GM06990 (cell line): ENCODE measurements at places on chromosomes 4 and X.

GRCh38 chr4:128810331-128810870 lies 901 bp downstream of the JADE1 start:
- peak; percentile 41 for DNase-seq

DNA sequence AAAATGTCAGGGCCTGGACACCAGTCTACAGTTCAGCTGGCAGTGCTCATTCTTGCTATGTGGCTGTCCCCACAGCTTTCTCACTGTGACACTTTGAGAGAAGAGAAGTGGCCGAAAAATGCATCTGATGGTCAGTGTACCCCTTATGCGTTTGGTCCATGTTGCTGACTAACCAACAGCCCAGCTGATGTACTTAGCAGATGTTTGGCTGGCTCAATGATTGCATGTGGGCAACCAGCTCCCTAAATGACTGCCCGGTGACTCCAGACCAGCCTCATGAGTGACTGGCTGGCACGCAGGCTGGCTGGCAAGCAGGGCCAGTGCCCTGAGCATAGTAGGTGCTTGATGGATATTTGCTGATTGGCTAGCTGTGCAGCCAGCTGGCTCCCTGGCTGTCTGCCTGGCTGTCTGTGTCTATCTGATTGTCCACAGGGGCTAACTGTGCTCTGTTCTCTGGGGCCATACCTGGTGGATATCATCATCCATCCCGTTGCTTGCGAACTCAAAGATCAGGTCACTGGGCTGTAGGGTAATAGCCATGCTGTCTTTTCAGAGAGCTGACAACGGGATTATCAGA lies 29.4 kb downstream of the ELF4 start:
- DNase-seq: no peak

GRCh38 chrX:51395810-51396728 lies 63.4 kb downstream of the NUDT10 start:
- DNase-seq: peak; percentile 25

GRCh38 chrX:1031521-1032430 lies 180.7 kb downstream of the CRLF2 start:
- no peak for DNase-seq

DNA sequence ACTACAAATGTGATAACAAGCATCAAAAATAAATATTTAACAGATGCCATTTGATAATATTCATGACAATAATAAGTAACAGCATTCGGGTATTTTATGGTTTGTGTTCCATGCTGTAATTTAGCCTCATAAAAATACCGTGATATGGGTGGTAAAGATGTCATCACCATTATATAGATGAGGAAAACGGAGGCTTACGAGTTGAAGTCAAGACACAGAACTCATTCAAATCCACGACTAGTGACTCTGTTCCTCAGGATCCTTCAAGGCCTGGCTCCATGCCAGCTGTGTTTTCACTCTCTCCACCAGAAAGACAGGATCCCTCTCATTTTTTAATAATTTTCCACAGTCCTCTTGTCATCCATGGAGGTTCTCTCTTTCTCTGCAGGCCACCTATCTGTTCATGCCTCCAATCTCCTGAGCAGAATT lies 94.5 kb downstream of the APBB2 start:
- no peak for DNase-seq

GRCh38 chr4:120796271-120796670 lies 126.3 kb downstream of the PRDM5 start:
- no peak for DNase-seq

GRCh38 chr4:156659983-156660382 lies 311.6 kb downstream of the PDGFC start:
- DNase-seq: no peak

- peak; percentile 59 for DNase-seq
Measured at GRCh38 chr4:1871471-1872021, 353 bp downstream of the NSD2 start.

DNA sequence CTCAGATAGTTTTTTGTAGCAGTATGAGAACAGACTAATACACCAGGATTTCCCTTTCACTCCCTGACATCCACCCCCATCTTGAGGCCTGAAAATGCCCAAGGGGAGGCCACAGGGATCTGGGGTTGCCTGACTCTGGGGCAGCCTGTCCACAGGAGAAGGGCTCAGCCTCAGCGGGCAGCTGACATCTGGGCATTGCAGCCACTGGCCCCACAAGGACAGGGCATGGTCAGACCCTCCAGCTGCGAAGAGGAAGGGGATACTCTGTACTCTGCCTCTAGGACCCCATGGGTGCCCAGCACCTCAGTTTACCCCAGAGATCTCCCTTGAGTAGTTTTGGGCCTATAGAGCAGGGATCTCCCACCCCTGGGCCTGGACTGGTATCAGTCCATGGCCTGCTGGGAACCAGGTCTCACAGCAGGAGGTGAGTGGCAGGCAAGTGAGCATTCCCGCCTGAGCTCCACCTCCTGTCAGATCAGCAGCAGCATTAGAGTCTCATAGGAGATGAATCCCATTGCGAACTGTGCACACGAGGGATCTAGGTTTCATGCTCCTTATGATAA lies 138.9 kb downstream of the HMX1 start:
- DNase-seq: no peak

GRCh38 chr4:11106759-11107158 lies 321.9 kb downstream of the HS3ST1 start:
- no peak for DNase-seq

DNA sequence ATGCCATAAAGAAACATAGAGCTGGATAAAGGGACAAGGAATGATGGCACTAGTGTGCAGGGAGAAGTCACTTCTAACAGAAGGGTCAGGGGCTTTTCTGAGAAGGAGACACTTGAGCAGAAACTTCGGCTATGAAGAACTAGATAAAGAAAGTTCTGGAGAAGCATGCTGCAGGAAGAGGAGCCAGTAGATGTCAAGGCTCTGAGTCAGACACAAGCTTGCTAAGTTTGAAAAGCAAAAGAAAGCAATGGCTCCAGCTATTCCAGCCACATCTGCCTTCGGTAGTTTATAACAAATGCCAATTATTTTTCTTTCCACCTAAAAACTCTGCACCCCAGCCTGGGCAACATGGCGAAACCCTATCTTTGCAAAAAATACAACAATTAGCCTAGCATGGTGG lies 7.5 kb downstream of the NUDT6 start:
- no peak for DNase-seq

DNA sequence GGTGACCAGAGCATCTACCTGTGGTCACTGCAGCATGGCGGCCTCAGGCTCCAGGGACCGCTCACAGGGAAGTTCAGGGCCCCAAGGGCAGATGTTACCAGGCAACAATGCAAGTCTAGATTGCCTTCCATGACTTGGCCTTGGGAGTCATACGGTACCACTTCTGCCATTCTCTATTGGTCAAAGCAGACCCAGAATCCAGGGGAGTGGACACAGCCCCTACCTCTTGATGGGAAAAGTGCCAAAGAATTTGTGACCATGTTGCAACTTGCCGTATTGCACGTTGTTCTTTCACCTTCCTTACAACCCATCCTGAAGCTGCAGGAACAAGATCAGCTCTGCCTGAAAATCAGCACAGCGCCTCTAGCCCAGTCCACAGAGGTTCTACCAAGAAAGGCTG lies 111.1 kb downstream of the IRF2 start:
- no peak for DNase-seq

GRCh38 chr4:108172231-108172752 lies 3.6 kb upstream of the LEF1 start:
- peak; percentile 9 for DNase-seq

GRCh38 chrX:116618546-116618945 lies 155.8 kb upstream of the CT83 start:
- no peak for DNase-seq

GRCh38 chr4:128347175-128347868 lies 59.7 kb upstream of the PGRMC2 start:
- no peak for DNase-seq

DNA sequence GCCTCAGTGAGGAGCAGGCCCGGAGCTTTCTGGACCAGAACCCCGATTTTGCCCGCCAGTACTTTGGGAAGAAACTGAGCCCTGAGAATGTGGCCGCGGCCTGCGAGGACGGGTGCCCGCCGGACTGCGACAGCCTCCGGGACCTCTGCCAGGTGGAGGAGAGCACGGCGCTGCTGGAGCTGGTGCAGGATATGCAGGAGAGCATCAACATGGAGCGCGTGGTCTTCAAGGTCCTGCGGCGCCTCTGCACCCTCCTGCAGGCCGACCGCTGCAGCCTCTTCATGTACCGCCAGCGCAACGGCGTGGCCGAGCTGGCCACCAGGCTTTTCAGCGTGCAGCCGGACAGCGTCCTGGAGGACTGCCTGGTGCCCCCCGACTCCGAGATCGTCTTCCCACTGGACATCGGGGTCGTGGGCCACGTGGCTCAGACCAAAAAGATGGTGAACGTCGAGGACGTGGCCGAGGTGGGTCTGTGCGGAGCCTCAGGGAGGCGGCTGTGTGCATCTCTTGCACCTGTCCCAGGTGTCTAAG lies 323 bp downstream of the PDE6B start:
- no peak for DNase-seq

GRCh38 chr4:71878376-71878775 lies 94.5 kb upstream of the GC start:
- no peak for DNase-seq

- DNase-seq: no peak
Measured at GRCh38 chr4:123937581-123937980, 541.0 kb downstream of the SPRY1 start.

DNA sequence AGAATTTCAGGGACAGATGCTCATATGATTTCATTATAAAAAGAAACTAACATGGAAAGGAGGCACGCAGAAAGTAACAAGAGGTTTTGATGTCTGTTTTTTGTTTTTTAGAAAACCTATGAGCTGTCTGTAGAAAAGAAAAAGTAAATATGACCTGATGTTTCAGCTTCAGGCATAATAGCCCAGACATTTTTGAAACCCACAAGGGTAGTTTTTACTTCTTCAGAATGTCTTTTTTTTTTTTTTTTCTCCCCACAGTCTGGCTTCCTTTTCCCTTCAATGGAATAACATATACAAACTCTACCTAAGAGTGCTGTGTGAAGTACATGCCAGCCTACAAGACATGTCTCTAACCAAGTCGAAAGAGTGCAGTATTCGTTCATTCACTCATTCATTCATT lies 18.3 kb upstream of the STX18 start:
- no peak for DNase-seq

GRCh38 chr4:125676583-125676982 lies 361.8 kb downstream of the FAT4 start:
- no peak for DNase-seq

DNA sequence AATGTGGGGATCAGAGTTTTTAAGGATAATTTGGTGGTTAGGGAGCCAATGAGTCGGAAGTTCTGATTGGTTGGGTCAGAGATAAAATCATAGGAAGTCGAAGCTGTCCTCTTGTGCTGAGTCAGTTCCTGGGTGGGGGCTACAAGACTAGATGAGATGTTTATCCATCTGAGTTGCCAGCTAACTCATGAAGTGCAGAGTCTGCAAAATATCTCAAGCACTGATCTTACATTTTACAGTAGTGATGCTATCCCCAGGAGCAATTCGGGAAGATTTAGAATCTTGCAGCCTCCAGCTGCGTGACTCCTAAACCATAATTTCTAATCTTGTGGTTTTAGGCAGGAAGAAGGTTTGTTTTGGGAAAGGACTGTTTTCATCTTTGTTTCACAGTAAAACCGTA lies 565.8 kb upstream of the SPANXN1 start:
- DNase-seq: no peak

DNA sequence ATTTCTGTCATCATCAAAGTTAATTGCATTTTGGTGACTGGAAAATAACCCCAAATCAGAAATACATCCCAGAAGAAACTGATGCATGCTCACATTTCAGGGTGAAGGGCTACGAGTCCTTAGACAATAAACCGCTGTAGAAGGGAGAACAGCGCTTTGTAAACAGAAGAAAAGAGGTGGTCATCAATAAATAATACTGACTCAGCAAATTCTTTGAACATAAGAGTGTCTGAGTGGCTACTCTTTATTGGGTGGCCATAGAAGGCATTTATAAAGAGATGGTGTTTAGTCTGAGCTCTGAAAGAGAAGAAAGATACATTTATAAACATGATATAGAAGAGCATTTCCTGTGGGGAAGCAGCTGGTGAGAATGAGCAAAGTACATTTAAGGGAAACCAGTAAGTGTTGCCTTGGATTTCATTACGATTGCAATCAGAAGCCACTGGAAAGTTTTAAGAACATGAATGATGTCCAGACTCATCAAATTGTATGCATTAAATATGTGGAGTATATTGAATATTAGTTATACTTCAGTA lies 246.9 kb upstream of the GIMD1 start:
- DNase-seq: no peak

DNA sequence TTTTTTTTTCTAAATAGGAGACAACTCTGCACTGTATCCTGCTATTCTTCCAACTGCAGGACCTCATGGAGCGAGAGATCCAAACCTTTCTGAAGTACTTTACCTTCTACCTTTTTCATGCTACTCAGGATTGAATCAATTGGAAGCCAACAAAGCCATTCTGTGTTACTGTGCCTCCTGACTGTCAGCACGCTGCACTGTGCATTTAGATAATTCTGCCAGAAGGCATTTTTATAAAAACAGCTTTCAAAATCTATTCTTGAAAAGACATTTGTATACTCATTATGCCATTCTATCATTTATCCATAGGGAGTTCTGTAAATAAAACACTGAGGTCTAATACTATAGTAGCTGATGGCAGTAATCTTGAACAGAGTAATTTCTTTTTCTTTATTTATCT lies 142.8 kb downstream of the SLIT2 start:
- no peak for DNase-seq

DNA sequence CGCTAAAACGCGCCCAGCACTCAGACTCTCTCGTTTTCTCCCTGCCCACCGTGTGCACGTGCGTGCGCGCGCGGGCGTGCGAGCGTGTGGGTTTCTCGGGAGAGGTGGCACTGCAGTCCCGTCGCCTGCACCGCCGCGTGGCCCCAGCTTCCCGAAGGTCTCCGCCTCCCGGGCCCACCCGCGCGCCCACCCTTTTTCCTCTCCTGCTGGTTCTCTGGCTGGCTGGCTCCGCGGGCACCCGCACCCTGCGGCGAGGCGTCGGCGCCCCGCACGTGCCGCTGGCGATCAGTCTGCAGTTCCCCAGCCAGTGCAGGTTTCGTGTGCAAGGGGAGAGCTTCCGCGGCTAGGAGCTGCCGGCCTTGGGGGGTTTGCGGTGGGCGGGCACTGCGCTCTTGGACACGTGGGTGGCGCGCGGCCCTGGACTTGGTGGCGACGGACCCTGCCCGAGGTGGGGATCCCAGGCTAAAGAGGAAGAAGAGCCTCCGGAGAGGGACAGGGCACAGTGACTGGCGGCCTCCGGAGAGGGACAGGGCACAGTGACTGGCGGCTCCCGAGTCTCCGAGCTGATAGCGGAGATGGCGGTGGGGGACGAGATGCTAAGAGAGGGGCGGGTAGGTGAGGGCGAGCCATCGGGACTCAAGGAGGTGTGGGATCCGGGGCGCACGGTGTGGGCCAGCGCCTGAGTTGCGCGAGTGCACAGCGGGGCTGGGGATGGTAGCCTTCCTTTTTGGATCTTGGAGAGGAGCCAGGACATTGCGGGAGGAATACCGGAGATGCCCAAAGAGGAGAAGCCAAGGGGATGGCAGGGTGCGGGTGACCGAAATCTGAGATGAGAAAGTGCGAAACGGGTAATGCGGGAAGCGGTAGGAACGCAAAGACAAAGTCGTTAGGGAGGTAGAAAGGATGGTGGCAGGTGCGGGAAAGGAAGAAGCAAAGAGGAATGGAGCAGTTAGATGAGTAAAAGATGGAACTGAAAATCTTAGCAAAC lies at the start of gene FAM184B:
Gene FAM184B (minus strand): TSS at position 322 of the 988 bp plus-strand sequence. CDS start 322 bp downstream, outside the sequence.
- DNase-seq: peak; percentile 7

GRCh38 chrX:5852941-5853340 lies 375.7 kb downstream of the NLGN4X start:
- no peak for DNase-seq
